ENCODE measurements at places on chromosomes 1 and 21.

DNA sequence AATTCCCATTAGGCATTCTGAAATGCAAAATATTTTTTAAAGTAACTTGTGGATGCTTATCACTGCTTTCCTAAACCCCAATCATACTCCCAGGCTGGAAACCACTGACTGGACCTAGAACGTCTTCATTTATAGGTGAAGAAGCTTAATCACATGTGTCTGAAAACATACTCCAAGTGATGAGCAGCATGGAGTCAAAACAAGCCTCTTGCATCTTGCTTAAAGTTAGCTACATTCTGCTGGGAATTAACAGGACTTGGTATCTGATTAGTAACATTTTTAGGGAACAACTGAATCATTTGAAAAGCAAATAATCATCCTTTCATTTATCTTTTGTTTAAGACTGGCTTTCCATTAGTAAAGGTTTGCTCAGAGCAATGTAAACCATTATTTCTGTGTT lies 105.7 kb downstream of the AK5 start:
- DNase-seq, result no peak

DNA sequence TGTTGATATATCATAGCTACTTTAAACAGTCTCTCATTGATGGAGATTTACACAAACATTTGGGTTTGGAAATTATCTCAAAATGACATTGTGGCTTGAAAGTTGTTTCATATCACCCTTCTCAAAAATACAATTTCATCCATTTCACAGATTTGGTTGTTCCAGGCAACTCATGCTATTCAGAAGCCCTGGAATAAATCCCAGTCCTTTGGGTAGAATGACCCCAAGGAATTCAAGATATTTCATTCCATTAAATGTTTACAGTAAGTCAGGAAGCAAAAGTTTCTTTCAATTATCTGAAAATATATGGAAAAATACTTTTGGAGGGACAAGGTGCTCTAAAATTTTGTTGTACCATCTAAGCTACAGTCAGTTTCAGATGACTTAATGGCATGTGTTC lies 27.1 kb downstream of the MPZL1 start:
- DNase-seq, result no peak

GRCh38 chr1:168918860-168919741 lies 187.4 kb upstream of the ATP1B1 start:
- no peak for DNase-seq

DNA sequence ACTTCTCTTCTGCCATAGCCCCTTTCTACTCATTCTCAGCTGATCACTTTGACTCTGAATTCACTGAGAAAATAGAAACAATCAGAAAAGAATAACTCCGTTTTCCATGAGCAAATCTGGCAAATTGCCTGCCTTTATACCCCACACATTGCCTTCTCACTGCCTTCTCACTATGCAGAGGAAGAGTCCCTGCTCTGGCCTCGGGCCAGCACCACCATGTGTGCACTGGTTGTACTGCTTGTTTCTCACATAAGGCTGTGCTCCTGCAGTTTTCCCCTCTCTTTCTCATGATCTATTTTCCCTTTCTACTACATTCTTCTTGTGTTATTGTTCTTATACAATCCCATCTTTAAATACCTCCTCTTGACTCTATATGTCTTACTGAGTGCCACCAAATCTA lies 2.3 kb upstream of the HMGCS2 start:
- DNase-seq, result no peak

DNA sequence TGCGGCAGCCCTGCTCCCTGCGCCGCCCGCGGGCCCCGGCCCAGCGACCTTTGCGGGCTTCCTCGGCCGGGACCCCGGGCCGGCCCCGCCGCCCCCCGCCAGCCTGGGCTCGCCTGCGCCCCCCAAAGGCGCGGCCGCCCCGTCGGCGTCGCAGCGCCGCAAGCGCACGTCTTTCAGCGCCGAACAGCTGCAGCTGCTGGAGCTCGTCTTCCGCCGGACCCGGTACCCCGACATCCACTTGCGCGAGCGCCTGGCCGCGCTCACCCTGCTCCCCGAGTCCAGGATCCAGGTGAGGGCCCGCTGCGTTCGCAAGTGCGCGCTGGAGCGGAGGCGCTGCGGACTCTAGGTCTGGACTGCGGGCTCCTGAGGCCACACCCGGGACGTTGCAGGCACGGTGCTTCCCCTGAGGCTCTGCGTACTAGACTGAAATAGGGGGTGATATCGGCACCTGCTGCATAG lies 351 bp downstream of the MIXL1 start:
- no peak for DNase-seq

DNA sequence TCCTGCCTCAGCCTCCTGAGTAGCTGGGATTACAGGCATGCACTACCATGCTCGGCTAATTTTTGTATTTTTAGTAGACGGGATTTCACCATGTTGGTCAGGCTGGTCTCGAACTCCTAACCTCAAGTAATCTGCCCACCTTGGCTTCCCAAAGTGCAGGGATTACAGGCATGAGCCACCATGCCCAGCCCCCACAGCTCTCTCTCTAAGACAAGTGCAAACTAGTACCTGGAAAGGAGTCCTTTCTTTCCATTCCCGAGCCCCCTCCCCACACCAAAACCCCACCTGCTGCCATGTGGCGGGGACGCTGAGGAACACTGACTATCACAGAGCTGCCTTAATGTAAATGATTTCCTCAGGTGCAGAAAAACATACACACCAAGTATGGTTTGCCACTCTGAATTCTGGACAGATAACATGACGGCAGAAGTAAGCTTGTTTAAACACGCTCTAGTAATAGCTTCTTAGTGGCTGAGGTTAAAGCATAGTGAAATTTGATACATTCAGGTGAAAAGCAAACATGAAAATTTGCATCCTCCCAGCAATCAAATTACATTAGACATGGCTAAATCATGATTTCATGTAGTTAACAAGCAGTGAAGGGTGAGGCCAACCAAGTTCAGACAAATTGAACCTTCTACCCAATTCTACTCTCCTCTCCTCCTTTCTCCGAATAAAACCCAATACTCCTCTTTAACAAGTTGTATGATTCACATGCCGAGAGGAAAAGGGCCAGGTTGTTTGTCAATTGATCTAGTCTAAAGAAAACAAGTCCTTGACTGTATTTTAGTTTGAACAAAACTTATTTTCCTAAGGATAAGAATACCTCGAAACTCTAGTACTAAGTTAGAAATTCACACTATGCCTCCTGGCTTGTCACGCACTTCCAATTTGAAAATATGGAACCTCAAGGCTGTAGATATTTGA lies 19.8 kb downstream of the ERRFI1 start:
- no peak for DNase-seq
